Right ventricle myocardium inferior (tissue), 1 donor: ENCODE measurements at places on chromosomes 5 and 9. TPM values are rescaled to one million over a fixed set of nuclear protein-coding genes. Genes with fewer than 3 reads are reported as not detected.

GRCh38 chr5:7650755-7651154, 200.2 kb downstream of the CFAP90 start:
- no peak for DNase-seq

DNA sequence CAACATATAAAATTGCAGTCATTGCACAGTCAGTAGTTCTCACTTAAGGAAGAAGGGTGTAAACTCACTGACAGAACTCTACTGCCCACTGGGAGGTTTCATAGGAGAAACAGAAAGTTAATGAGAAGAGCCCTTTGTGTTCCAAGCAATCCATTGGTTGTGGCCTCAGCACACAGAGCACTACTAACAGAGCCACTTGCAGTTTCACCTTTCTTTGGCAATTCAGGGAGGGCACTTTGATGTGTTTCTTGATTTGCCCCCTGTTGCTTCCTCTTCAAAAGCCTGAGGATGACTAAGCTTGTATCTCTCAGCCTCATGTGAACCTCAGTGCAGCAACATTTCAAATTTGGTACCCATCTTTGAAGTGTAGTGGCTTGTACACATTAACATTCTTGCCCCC, 409.4 kb downstream of the DMRTA1 start:
- DNase-seq, result no peak

- no peak for DNase-seq
Observed at GRCh38 chr5:139969318-139969717, 73.8 kb downstream of the NRG2 start.

DNA sequence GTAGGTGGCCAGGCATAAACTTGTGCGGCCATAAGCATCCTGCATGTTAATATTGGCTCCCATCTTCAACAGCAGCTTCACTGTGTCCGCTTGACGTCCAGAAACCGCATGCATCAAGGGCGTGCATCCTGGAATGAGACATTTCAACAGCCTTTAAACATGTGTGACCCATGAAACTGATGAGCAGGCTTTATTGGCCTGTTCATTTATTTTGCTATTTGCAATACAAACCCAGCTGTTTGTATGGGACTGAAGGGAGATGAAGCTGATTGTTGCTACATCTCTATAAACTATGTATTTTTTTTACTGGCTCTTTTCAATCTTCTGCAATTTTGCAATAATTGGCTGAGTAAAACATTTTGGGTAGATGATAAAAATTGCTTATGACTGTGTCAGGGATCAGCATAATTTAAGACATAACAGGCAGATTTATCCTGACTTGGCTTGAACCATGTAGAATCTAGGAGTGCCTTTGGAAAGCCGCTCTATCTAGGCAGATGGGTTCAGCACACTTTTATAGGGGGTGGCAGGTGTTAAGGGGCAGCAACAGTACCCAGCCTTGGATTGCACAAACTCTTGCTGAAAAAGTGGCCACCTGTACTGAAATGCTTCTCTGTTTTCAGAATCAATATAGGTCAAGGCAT, 56.9 kb downstream of the ANKRD55 start:
- DNase-seq, result no peak

DNA sequence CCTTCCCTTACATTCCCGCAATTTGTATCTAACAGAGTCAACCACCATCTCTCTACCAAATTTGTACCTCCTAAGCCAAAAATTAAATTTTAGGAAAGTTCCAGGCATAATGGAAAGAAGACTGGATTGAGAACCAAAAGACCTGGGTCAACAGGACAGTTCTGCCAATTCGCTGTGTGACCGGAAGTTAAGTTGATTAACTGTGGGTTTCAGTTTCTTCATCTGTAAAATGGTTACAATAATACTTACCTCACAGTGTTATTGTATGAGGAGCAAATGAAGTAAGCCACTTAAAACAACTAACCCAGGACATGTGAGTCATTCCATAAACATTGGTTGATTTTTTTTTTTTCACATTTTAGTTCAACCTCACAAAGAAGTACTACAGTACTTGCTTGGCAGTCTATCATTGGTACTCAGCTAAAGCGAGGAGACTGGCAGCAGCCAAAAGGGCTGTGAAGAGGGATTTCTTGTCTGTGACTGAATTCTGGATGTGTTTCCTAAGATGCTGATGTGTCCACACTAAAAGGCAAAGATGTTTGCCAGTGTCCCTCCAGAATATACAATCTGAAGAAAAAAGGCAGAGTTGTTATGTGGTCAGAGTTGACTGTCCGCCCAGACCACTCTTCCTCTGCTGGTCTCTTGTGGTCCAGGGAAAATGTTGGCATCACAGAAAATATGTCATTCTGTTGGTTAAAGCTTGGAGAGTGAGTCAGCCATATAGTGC, 198.6 kb downstream of the TLE1 start:
- DNase-seq, result no peak

DNA sequence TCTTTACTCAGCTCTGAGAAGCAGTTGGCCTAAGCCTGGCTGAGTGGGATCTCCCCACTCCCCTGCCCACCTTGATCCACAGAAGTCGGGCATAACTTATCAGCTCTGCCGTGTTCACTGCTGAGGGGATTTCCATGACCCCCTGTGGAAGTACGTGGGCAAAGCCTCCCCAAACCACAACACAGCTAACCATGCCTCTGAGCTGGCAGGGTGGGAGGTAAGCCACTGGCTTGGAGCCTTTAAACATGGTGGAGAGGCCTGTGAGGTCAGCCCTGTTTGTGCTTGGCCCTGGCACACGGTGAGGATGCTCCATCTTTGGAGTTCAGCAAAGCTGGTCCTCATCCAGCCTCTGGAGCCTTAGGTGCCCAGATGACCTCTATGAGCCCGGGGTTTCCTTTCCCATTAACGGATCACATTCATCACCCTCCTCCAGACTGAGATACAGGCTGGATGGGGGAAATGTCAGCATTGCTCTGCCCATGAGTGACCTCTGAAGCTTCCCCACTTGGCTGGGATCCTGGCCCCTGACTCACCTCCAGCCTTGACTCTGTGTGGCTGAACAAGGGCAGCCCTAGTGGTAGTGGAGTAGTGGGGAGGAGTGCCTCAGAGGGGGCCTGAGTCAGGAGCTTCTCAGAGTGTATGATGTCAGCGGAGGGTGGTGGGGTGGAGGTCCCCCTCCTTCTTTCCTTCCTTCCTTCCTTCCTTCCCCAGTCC, 6.2 kb downstream of the PDLIM4 start:
- DNase-seq, result no peak

DNA sequence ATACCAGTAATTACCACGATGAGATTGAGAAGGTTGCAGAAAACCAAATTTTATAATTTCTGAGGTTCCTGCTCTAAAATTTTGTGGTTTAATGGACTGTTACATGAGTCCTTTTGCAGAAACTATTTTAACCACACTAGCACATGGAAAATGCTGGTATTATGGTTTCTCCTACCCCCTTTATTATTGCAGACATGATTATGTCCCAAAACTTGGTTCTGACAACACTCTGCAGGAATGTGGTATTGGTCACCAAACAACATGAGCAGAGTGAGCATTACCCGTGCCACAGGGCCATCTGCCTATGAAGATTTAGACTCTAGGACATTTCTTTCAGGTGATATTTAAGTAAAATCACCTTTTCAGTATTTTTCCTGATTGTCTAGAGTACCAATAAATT, 2.8 kb upstream of the ECM2 start:
- no peak for DNase-seq

- no peak for DNase-seq
Observed at GRCh38 chr5:149550268-149550583, 1.0 kb downstream of the CSNK1A1 start.

GRCh38 chr5:38680094-38680825, 123.8 kb upstream of the LIFR start:
- no peak for DNase-seq

DNA sequence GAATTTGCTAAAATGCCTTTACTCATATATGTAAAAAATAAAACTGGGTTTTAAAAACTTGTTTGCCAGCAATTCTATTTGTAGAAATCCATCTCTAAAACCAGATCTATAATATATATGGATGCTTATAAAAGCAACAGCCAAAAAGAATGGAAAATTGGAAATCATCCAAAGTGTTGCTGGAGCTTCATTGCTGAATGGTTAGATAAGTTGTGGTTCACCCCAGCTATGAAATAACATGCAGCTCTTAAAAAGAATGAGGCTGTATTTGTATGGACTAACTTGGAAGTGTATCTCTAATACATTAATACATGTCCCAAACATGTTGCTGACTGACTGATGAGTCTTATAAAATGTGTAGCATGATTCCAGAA, 76.2 kb downstream of the STK10 start:
- DNase-seq, result no peak

DNA sequence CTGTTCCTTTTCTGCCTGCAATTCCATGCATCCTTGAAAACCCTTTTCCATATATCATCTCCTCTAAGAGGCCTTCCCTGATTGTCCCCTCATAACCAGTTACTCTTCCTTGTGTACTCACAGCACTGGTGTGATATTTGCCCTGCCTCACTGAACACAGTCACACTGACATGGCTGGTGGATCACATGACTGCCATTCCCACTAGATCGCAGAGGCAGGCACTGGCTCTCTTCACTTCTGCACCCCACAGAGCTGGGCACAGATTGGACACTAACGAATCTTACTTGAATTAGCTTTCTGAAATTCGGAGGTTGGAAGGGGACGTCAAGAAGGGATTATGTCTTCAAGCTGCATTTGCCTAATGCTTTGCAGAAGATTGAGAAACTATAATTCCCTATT, 208.0 kb downstream of the PAPPA start:
- DNase-seq, result no peak

- no peak for DNase-seq
Observed at GRCh38 chr5:141882594-141883183, 4.5 kb upstream of the PCDH1 start.

DNA sequence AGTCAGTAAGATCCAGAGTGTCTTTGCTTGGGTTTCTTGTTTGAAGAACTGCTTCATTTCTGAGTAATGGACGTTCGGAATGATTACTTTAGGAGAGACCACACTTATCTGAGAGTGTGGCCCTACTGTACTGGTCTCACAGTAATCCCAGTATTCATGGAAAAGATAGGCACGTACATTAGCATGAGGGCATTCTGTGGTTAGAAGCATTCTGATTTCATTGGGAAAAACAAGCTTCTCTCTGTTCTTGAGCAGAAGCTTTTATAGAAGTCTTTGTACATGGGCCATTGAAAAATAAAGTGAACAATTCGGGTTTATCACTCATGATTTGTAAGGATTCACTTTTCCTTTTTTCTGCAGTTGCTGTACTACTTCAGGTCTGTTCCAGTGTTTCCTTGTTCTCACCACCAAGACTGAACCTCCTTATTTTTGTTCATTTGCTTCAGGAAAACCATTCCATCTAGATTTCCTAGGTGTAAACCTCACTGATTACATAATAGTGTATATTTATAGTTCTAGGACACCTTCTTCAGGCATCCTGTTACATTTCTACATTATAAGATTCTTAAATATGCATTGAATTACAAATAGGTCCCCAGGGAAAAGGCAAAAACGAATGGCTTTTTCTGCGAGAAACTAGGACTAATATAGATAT, 10.1 kb downstream of the TGFBR1 start:
- no peak for DNase-seq

GRCh38 chr5:35159370-35159742, 70.9 kb downstream of the PRLR start:
- DNase-seq, result no peak

GRCh38 chr5:2708132-2708531, 43.3 kb downstream of the IRX2 start:
- no peak for DNase-seq

DNA sequence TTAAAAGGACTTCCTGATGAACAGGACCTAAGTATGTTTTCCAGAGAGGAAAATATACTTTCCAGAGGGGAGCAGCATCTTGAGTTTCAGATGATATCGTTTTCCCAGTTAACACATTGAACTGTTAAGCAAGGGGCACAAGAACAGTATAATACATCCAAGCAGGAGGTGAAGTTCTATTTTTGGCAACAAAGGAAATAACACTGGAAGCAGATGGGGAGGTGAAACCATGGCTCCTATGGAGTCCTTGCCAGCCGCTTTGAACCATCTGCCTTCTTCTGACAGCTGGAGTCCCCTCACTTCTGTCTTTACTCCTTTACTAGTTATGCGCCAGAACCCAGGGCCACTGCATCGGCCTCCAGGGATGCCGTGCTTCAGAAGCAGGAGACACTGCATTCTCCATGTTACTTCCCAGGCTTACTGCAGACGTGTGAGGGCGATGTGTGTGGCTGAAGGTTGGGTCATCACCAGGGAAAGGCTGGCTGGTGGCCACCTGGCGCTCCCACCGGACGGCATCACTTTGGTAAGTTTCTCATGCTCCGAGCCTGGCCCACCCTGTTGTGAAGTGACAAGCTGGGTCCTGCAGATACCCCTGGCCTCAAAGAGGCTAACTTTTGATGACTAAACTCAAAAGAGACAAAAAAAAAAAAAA, 77.8 kb downstream of the TTLL11 start:
- peak; percentile 64 for DNase-seq

DNA sequence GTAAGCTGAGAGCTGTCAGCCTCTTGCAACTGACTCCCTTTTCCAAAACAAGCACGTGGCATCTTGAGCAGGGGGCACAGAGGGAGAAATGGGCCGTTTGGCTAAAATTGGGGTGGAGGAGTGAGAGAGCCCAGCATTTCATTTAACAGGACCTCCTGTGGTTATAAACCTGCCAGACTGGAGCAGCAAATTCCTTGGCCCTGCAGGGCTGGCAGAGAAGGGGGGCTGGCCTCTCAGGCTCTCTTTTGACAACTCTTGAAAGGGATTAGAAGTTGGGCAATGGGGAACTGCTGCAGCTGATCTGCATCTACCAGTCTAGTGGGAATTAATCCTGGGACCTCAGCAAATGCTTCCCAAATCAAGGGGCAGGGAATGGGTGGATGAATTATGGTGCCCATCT, 7.2 kb upstream of the POU4F3 start:
- DNase-seq, result no peak

- no peak for DNase-seq
Observed at GRCh38 chr5:38463634-38464521, 92.6 kb downstream of the LIFR start.

- DNase-seq, result no peak
Observed at GRCh38 chr5:79454043-79454442, 59.9 kb downstream of the HOMER1 start.

DNA sequence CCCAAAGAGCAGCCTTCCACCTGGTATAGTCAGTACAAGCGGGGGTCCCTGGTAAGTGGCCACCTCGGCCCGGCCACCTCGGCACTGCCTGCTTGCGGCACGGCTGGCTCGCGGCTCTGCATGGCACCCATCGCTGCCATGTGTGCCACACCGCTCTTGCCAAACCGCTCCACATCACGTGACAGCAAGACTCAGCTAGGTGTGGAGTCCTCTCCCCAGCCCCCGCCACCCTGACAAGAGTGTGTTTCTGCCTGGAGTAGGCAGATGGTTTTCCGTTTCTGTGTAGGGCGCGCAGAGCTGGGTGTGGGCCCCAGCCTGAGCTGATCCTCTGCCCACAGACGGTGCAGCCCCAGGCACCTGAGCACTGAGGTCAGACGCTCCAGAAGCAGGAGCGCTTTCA, 50.5 kb upstream of the FCN2 start:
- DNase-seq, result no peak

FBP1 gene
- total RNA-seq, result 1.0 TPM

RNF183 gene
- total RNA-seq, result not detected

SLC25A48 gene
- total RNA-seq, result not detected

PCDHGA3 gene
- total RNA-seq, result 9.8 TPM

SPINK4 gene
- total RNA-seq, result not detected
